ENCODE measurements at places on chromosomes 5 and 9.

GRCh38 chr9:105157171-105157583 lies 87.3 kb upstream of the SLC44A1 start:
- peak; percentile 73 for DNase-seq

DNA sequence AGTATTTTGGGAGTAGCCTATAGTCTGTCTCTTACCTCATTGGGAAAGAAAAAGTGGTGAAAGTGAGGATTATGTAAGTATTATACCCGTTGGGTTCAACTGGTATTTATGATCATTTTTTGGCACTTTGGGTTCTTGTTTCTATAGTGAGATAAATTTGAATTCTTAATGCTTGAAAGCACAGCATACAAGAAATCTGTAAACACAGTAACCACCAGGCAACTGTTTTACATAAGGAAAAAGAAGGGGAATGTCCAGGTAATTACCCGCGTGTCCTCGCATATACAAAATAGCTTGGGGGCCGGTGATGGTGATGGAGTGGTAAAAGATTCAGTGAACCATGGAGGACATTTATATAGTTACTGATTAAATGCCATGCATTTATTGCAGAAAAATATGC lies 60.5 kb downstream of the BASP1 start:
- no peak for DNase-seq

DNA sequence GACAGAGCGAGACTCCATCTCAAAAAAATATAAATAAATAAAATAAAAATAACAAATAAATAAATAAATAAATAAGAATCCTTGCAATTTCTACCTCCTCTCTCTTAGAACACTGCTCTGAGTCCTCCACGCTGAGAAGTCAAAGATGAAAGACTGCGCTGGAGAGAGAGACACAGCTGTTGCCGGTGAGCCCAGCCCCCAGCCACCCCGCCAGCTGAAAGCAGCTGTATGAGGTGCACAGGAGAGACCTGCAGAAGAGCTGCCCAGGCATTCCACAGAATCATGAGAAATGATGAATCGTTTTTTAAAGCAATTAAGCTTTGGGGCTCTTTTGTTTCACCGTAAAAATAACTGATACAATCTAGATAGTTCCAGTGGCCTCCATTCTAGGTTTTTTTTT lies 16.3 kb upstream of the STRBP start:
- DNase-seq, result no peak

GRCh38 chr5:152723482-152723881 lies 318.4 kb upstream of the NMUR2 start:
- DNase-seq, result no peak

DNA sequence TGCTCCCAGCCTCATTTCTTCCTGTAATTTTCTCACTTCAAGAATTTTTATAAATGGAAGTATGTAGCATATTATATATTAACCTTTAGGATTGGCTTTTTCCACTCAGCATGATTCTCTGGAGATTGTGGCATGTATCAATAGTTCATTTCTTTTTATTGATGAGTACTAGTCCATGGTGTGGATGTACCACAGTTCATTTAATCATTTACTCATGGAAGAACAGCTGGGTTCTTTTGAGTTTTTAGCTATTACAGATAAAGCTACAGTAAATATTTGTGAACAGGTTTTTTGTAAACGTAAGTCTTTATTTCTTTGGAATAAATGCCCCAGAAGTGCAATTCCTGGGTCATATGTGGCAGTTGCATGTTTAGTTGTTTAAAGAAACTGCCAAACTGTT lies 76.1 kb downstream of the UHRF2 start:
- DNase-seq, result no peak

DNA sequence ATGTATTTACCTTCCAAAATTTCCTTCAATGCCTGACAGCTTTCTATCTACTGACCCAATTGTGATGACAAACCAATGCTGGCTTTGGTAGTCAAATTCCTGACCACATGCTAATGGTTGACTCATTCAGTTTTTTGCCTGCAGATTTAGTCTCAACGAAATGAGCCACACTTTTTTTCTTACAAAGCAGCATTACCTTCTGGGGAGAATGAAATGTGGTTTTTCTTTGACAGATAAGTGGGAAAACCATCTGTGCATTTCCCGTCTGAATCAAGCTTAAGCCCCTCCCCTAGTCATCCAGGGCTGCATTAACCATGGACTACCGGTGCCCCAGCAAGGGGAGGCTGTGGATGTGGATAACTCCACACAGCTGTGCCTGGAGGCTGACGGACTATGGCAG lies 99.6 kb upstream of the TAF11L2 start:
- DNase-seq, result peak; percentile 91

- DNase-seq, result peak; percentile 42
These were observed 337.5 kb downstream of the CDH9 start for GRCh38 chr5:26700759-26701384.

GRCh38 chr9:109953813-109954497 lies 174.0 kb downstream of the PALM2AKAP2 start:
- DNase-seq, result no peak

DNA sequence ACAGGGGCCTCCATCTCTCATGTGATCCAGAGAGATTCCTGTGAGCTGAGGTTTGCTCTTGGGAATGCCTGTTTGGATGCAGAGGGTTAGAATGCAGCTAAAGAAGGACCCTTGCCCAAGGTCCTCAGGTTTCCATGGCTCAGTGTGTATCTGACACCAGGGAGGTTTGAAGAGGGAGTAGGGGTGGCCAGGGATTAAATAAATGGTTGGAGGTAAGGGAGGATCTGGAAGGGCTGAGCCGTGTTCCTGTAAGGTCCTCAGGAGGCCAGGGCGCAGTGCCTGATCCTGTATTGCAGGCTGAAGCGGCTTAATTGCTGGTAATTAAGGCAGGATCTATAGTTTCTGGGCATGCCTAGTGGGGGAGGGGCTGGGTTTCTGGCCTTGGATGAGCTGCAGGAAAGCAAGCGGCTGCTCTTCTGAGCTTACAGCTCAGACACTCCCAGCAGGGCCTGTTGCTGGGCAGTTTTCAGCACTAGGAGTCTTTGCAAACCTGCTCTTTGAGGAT lies 41.5 kb upstream of the MAP1B start:
- DNase-seq, result peak; percentile 37

DNA sequence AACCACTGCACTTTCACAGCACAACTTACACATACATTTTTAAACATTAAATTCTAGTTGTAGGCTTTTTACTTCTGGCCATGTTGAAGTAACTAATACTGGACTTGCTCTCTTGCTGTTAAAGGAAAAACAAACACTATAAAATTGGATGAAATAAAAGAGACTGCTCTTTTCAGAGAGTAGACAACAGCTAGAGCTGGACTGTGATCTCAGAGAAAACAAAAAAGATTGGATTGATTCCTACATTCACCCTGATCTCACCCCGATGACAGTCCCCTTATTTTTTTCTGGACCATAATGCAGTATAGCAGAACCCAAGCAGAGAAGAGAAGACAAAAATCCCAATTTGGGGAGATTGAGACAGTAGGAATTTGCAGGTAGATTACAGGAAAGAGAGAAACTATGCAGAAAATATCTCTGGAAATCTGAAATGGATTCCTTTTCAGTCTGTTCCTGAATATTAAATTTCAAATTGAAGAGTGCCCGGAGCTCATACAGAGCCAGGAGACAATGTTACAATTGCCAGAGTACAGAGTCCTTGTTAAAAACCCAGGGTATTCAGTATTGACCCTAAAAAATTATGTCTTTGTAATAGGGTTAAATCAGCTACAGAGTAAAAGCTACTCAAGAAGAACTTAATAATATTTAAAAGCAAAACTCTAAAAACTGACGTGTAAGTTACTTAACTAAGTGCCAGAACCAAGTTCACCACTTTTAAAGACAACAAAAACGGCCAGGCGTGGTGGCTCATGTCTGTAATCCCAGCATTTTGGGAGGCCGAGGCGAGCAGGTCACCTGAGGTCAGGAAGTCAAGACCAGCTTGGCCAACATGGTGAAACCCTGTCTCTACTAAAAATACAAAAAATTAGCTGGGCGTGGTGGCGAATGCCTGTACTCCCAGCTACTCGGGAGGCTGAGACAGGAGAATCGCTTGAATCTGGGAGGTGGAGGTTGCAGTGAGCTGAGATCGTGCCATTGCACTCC lies 208.6 kb downstream of the MPDZ start:
- DNase-seq, result no peak

DNA sequence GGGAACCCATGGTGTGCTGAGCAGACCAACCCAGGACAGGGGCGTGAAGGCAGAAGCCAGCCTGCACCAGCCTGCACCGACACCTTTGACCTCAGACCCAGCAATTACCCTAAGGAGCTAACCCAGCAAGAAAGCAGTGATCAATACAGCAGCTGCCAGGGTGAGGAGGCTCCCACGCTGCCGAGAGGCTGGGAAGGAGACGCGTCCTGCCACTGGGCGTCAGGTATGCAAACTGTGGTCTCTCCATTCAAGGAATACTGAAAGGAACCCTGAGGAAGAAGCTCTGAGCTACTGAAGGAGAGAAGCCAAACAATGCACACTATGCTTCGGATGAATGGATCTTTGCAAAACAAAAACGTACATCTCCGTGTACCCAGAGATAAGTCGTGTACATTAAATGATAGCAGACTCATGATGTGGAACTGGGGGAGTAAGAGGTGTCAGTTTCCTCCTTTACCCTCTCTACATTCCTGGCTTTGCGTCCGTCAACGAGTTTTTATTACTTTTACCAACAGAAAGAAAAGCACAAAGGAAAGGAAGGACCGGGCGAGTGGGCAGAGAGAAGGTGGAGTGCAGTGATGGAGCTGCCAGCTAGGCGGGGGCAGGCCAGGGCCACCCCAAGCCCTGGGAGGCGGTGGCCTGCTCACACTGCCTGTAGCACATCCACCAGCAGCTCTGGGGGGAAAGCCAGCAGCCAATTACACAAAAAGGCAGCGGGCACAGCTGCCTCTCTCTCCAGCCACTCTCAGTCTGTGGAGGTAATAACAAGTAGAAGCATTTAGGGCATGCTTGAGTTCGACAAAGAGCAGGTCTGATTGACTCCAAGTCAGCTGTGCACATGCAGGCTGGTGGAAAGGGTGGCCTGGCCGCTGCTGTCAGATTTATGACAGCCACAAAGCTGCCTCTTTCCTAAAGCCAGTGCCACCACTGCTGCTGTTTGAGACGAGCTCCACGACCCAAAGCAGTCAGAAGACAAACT lies 29.3 kb downstream of the RASGEF1C start:
- no peak for DNase-seq
